Eye (tissue), 1 donor: ENCODE measurements at places on chromosomes 3 and 15.
A peak's percentile ranks its signal among the peaks of the same experiment; 100 is the strongest.

- no peak for DNase-seq
Observed at GRCh38 chr3:47984075-47984728, 32.0 kb downstream of the MAP4 start.

DNA sequence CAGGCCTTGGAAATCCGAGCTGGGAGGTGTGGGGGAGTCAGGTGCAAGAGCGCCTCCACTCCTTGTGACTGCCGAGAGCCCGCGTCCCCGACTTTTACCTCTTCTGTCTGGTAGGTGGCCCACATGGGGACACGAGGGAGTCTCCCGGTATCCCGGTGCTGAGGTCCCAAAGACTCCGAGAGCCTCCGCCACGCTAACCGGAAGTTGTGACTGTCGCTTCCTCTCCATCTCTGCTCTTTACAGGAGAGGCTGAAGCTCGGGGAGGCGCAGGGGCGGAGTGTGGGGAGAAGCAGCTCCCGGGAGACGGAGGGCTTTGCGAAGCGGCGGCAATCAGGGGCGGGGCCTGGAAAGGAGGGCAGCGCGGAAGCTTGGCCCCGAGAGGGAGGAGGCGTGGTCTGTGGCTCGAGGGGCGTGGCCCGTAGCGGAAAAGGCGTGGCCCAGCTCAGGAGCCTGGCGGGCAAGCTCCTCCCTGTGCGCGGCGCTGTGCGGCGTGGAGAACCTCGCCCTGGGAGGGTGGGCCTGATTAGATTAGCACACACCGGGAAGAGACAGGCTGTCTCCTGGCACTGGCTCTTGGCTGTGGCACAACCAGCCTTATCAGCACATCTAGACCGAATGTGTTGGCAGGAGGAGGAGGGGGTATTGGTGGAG lies 143.9 kb downstream of the GABRB3 start:
- DNase-seq = peak; percentile 74

DNA sequence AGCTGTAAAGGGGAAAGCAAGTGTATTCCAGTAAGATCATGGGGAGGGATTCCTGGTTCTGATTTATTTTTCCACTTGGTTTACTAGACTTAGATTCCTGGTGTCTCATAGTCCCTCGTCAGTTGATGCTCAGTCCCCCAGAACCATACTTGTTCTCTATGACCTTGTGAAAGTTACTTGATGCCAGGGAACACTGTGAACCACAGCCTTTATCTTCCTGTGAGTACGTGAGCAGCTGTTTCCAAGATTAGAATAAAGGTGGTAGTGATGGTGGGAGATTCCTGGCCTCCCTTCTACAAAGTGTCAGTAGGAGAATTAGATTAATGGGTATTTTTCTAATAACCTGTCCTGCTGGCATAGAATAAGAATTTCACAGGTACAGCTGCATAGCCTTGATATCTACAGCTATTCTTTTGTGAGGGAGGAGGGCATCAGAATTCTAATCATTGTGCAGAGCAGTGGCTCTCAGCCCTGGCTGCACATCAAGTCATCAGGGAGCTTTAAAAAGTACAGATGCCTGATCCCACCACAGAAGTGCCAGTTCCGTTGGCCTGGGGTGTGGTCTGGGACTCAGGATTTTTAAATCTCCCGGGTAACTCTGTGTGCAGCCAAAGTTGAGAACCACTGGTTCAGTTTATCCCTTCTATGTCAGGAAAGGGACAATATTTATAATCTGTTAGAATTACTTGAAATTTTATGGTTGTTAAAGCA lies 20.0 kb downstream of the GPD1L start:
- no peak for DNase-seq

DNA sequence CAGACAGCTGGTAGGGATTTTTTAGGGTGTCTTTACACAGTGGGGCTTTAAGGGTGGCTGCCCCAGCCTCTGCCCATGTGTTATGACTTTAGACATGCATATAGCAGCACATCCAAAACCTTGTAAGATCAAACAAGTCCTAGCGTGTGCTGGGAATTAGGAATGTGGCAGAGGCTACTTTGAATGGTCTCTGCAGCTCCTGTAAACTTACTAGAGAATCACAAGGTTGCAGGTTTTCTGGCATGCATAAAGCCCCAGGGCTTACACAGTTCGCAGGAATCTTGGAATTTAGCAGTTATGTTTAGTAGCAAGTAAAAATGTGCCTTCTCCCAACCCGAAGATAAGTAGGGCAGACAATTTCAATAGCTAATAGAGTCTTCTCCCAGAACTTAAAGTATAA lies 46.9 kb upstream of the COL6A6 start:
- DNase-seq = peak; percentile 40

DNA sequence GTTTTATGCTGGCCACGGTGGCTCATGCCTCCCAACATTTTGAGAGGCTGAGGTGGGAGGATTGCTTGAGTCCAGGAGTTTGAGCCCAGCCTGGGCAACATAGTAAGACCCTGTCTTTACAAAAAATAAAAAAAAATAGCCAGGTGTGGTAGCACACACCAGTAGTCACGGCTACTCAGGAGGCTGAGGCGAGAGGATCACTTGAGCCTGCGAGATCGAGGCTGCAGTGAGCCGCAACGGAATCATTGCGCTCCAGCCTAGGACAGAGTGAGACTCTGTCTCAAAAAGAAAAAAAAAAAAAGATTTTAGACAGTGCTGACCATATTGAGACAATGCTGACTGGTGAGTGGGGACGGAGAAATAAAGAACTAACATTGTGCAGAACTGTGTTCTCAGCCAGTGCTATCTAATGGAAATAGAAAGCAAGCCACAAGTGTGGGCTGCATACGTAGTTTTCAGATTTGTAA lies 67.2 kb downstream of the ST6GAL1 start:
- no peak for DNase-seq

GRCh38 chr15:62972814-62973213 lies 69.7 kb upstream of the TPM1 start:
- DNase-seq = no peak

GRCh38 chr15:93881310-93881709 lies 350.1 kb upstream of the MCTP2 start:
- DNase-seq = no peak

DNA sequence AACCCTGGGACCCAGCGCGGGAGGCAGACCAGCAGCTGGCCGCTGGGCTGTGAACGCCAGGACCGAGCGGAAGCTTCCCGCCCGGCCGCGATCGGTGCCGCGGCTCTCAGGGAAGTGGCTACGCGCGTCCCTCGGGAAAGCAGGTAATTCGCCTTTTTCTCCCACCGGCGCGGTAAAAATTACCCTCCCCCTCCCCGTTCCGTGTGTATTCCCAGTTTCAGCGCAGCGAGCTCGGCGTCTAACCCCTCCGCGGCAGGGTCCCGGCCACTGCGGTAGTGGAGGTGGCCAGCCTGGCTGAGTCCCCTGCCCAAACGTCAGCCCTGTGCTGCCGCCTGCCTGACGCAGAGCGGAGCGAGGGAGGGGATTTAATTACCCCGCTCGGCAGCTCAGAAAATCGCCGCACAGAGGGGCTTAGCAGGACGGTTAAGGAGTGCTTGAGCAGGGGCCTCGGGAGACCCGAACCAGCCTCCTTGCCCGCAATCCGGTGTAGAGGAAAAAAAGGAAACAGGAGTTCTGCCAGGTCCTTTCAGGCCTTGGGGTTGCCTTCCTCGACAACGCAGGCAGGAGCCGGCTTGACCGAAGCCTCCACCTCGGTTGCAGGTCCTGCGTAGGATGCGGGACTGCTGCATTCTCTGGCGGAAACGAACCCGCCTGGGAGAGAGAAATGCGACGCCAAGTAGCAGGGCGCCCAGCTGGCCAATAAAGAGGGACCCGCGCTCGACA lies 2.9 kb downstream of the GATA2 start:
- peak; percentile 84 for DNase-seq

DNA sequence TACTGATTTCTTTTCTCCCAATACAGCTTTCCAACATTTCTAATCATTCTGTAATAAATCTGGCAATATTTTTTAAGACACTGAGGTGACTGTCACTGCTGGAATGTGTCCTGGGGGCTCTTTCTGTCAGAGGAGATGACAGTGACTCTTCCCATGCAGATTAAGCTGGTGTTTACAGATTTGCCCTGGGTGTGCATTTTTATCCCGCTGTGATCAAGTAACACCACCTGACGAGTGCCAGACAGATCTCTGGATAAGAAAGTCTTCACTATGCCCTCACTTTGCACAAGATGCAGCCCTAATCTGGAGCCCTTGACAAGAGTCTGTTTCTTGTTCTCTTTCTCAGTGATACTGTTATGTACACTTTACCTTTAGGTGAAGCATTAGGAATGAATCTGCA lies 477.7 kb downstream of the ZIC1 start:
- DNase-seq = no peak

DNA sequence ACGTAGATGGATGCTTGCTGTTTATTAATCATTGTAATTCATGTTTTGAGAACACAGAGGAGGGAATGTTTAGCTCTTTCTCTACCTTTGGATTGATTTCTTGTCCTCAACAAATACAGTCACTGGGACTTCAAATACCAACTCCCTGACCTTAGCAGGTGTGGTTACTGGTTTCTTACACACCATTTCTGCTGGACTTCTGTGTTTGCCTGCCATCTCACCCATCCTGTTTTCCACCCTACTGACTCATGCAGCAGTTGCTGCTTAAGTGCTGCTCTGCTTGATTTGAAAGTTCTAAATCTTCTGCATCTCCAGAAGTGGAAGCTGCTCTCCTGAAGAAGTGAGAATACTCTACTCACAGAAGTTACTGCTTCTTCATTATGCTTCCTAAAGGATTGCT lies 170.3 kb downstream of the ZPLD1 start:
- no peak for DNase-seq

- DNase-seq = peak; percentile 27
Observed at GRCh38 chr15:86183596-86184491, 104.2 kb downstream of the AGBL1 start.

DNA sequence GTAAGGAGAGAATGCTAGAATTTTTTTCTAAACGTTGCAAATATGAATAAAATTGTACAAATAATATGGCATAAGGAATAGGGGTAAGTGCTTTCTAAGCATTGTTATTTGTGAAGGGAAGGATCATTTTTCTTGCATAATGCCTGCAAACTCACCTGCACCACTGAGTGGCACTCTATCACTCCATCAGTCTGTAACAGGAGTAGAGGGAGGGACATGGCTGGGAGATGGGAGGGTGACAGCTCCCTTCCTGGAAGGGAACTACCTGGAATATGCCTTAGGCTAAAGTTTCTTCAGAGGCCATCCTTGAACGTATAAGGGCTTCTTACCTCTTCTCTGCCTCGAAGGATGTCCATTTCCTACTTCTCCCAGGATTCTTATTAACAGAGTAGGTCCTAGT lies 3.0 kb downstream of the NAALADL2 start:
- DNase-seq = no peak

GRCh38 chr3:48474619-48475018 lies 28.1 kb downstream of the ATRIP start:
- peak; percentile 45 for DNase-seq

GRCh38 chr15:69665641-69666111 lies 213.1 kb downstream of the RPLP1 start:
- peak; percentile 73 for DNase-seq
